ENCODE measurements at places on chromosomes 7 and 10.

- DNase-seq, result no peak
Observed at GRCh38 chr10:61981460-61981859, 80.0 kb downstream of the ARID5B start.

DNA sequence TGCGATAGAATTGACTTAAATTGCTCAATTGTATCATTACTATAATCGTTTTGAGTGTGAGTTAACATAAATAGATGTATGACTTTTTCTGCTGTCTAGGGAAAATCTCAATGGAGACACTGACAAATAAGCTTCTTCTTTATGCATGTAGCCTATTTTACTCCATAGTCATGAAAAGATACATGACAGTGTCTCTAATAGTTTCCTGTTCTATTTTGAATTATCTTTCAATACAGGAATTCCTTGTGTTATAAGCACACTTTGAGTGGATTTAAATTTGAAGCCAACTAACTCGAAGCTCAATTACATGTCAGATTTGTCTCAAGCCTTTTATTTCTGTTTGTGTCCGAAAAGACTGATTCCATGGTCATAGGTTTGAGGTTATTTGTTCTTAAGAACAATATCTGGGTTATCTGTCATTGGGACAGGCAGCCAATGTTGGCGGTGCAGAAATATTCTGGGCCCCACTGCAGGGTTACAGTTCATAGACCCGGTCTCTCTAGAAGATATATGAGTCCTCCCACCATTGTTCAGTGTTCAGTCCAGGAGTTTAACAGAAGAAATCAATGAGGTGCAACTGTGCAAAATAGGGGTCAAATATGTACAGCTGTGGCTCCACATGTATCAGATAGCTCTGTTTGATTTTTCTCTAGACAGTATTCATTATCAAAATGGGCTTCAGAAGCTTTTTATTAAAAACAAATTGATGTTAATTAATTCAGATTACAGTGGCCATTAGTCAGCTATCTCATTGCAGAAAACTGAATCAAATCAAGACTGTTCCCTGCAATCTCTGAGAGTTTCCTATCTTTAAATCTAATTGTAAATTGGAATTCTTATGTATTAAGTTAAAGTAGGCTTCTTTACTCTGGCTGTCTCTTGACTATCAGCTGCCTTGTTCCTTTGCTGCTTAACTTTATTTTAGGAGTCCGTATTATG is 1238.8 kb downstream of the NXPH1 start:
- no peak for DNase-seq

DNA sequence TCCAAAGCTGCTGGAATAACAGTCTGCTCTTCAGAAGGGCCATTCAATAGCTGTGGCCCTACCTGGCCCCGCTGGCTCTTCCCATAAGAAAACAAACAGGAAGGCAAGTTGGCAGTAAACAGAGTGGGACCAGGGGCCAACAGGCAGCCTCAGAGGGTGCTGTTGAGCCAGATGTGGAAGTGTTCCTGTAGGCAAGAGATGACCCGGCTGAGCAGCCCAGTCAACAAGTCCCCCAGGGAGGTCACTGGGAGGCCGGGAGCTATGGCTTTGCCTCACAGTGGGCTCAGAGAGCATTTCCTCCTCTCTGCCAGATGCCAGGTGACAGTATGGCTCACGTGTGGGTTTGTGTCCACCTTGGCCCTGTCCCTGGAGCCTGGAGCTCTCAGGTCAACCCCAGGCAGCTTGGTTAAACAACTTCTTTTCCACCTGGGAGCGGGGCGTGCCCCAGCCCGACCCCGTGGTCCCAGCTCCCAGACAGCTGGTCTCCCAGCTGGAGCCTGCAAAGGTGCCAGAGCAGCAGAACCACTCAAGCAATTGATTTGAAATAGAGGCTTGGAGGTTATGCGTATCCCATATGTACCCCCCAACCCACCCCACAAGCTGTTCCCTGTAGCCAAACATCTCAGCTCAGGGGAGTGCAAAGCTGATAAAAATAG is 33.8 kb upstream of the LOXL4 start:
- DNase-seq, result no peak

- no peak for DNase-seq
Observed at GRCh38 chr7:92121681-92122080, 12.6 kb downstream of the CYP51A1 start.

DNA sequence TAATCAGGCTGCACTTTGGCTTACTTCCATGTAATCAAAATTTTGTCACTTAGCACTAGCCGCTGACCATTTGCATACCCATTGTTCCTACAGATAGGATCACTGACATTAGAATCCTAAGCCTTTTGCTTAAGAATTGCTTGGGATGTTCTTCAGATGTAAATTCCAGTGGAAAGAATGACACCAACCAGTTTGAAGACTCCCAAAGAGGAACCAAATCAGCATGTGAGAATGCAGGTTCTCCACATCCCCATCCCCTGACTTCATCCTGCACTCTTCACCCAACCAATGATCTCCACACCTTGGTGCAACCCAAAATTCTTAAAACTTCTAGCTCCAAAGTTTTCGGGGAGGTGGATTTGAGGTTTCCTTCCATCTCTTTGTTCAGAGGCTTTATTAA is 345.6 kb downstream of the GPAM start:
- DNase-seq, result no peak

DNA sequence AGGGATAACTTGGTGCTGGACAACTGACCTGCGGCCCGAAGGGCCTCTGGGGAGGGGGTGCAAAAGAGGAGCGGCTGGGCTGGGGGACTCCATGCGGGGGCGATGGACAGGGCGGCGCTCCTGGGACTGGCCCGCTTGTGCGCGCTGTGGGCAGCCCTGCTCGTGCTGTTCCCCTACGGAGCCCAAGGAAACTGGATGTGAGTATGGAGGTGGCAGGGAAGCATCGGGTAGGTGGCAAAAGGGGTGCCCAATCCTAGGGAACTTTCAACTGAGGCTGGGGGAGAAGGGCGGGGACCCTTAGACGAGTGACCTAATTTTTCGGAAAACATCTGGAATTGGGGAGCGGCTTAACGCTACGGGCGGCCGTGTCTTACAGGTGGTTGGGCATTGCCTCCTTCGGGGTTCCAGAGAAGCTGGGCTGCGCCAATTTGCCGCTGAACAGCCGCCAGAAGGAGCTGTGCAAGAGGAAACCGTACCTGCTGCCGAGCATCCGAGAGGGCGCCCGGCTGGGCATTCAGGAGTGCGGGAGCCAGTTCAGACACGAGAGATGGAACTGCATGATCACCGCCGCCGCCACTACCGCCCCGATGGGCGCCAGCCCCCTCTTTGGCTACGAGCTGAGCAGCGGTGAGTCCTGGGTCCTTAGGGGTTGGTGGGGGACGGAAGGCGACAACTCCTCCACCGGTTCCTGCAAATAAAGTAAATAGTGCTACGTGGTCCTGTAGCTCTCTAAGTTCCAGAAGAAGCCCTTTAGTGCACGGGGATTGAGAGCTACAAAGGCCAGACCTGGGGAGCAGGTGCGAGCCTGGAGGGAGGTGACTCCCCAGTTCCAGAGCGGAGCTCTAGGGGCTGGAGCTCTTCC is 622 bp downstream of the WNT16 start:
- no peak for DNase-seq

- no peak for DNase-seq
Observed at GRCh38 chr10:30151581-30152389, 92.4 kb upstream of the JCAD start.

DNA sequence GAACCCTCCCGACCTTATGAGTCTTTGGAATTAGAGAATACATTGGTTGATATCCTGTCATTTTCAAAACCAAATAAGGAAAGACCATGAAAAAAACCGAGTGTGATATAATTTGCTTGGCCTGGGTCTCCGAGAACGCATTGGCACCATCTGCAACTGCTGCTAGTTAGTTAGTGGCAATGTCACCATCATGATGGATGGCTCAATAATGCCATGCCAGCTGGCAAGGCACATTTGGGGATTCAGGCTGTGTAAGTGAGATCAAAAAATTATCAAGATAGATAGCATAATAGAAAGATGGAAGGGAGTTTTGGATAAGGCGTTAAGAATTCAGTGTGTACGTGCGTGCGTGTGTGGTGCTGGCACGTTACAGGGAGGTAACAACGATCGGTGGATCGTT is 134.7 kb upstream of the TCERG1L start:
- DNase-seq, result no peak

- DNase-seq, result no peak
Observed at GRCh38 chr10:91603931-91604331, 28.9 kb downstream of the PPP1R3C start.

- DNase-seq, result no peak
Observed at GRCh38 chr7:133082390-133082766, 488 bp upstream of the CHCHD3 start.

- DNase-seq, result no peak
Observed at GRCh38 chr10:34434119-34434594, 380.9 kb downstream of the PARD3 start.

- DNase-seq, result no peak
Observed at GRCh38 chr10:86366033-86366901, at the start of gene GRID1. Gene GRID1 (minus strand): TSS chr10:86366795.

DNA sequence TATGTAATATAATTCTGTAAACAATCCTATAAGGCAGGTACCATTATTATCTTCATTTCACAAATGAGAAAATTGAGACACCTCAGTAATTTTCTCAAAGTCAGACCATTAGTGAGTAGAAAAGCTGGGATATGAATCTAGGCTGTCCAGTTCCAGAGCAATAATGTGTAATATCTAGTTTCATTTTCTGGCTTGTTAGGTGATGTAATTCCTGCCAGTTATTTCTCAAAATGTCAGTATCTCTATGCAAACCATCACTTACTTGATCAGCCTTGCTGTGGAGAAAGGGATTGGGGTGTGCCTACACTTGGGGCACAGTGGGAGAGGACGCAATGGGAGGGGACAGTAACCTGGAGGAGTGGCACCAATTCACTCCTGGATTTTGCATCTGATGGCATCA is 157.5 kb downstream of the LYZL1 start:
- no peak for DNase-seq

GRCh38 chr7:142407939-142408570 is 150.2 kb upstream of the PRSS58 start:
- DNase-seq, result no peak

- no peak for DNase-seq
Observed at GRCh38 chr10:126135177-126135576, 238.8 kb downstream of the FANK1 start.

DNA sequence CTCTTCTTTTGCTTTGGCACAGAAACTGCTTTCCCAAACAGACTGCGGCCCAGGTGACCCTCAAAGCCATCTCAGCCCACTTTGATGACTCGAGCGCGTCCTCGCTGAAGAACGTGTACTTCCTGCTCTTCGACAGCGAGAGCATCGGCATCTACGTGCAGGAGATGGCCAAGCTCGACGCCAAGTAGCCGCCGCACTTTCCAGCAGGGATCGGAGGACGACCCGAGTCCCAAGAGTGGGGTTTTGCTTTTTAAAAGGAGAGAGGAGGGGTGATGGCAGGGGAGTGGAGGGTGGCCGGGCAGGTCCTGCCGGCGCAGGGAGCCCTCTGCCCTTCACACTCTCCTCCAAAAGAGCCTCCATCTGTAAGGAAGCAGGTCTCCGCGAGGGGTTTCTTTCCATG is 21.1 kb downstream of the AIFM2 start:
- DNase-seq, result no peak

GRCh38 chr10:24825551-24825950 is 101.9 kb upstream of the ARHGAP21 start:
- no peak for DNase-seq

DNA sequence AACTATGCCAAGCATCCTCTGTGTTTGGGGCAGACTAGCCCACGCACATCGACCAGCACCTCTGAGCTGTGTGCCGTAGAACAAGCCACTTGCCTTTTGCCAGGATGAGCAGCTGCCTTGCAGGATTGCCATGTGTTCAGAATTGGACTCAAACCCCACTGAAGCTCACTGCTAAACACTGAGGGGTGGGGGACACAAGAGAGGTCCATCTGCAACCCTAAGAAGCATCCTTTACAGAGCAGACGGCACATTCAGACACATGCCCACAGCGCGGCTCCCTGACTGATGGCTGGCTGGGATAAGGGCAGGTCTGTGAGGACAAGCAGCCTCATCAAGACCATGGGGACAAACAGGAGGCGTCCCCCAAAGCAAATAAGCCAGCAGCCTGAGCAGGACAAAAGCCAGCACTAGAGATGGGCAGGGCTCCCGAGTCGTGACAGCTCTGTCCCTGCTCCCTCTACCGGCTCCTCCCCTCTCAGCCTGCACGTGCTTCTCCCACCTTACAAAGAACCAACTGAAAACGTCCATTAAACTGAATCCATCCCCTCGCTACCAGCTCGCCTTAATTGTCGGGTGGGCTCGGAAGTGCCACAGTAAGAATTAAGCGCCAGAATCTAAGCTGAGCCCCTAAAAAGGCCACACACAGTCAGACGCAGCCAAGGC is 114.2 kb downstream of the PRKAG2 start:
- no peak for DNase-seq

DNA sequence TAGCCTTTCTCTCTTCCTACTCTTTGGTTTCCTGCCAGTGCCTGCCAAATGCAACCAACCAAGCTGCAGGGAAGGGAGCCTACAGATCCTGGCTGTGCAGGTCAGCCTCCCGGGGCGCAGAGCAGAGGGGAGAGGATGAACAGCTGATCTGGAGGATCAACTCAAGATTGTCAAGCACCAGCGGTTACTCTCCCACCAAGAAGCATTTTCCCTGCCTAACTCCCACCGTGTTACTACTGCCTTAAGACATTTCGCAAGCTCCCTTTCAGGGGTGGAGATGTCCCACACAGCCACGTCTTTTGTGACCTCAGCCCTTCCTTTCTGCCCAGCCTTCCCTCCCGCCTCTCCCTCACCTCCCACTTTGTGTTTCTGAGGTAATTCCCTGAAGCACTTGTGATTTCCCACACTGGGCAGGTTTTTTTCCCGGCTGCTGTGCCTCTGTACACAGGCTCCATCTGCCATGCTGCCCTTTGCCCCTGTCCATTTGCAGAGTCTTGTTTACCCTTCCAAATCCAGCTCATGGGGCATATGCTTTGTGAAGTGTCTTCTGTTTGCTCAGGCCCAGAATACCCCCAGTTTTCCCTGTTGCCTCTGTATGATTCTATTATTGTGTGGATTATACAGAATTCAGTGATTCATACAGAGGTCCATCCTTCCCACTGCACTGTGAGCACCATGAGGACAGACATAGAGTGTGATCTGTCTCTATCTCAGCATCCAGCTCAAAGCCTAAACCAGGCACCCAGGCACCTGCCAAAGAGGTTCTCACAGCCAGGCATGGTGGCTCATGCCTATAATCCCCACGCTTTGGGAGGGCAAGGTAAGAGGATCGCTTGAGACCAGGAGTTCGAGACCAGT is 40.9 kb upstream of the PAPSS2 start:
- DNase-seq, result no peak

GRCh38 chr7:40815512-40815911 is 680.7 kb downstream of the SUGCT start:
- DNase-seq, result no peak

All from stimulated activated CD8-positive, alpha-beta memory T cell treated with anti-CD3 and anti-CD28 coated beads, Interleukin-7, amount 100 ng/mL, for 1 hour (primary cell).